Mesothelial cell of epicardium (in vitro differentiated cells): ENCODE measurements at places on chromosomes 16 and 17.

DNA sequence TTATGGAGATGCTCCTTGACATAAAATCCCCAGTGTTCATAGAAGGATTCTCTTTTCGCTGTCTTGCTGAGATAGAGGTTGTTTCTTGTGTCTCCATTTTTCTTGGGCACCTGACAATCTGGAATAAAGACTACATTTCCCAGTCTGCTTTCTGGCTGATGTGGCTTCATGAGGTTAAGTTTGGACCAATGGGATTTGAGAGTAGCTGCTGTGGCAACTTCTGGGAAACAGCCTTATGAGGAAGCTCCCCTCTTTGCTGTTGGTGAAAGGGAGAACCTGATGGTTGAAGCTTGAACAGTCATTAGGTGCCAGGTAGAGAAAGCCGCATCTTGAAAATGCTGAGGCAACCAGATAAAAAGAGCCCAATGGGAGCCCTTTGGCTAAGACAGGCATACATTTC is 24.4 kb downstream of the HS3ST4 start:
- no peak overlapping the region for H3K4me3 ChIP-seq
- no peaks in the 10 kb centered on the region for H3K36me3 ChIP-seq
- H3K4me1 ChIP-seq: peaks cover 6% of the 10 kb centered on the region
- H3K27ac ChIP-seq: no peak overlapping the region
- peaks cover 2% of the 10 kb centered on the region for H3K27me3 ChIP-seq
- DNase-seq: no peak

DNA sequence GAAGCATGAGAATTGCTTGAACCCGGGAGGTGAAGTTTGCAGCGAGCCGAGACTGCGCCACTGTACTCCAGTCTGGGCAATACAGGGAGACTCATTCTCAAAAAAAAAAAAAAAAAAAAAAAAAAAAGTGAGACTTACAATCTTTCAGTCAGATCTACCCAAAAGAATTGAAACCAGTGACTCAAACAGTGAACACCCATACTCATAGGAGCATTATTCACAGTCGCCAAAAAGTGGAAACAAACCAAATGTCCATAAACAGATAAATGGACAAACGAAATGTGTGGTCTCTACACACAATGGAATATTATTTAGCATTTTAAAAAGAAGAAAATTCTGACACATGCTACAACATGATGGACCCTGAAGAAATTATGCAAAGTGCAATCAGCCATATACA is 9.1 kb upstream of the SCNN1B start:
- H3K4me3 ChIP-seq: no peak overlapping the region
- H3K36me3 ChIP-seq: no peaks in the 10 kb centered on the region
- peaks cover 25% of the 10 kb centered on the region for H3K27me3 ChIP-seq

DNA sequence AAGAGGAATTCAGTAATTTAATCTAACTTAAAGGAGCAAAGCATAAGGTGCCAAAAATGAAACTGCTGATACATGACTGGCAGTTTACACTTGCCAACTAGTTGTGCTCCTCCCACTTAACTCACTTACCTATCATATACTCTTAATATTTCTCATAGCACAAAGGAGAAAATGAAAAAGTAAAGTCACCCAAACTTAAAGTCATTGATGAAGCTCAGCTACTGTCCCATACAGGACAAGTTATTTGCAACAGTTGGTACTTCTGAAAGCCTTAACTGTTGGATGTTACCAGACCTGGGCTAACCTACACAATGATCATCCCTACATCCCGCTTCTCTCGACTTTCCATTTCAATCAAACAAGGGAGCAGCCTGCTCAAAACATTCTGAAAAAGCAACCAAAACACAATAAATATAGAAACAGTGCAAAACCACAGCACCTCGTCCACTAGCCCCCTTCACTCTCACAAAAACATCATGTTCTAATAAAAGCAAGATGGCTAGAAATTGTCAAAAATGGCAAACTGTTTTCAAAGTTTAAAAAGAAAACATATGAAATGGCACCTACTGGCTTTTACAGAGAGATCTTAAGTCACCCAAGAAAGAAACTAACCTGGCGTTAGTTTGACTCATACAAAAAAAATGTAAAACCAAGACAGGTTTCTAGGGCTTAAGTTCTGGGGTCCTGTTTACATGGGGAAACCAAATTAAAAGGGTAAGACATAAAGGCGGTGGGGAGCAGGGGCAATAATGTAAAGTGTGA is 868 bp downstream of the MED13 start:
- H3K36me3 ChIP-seq: peaks cover 6% of the 10 kb centered on the region
- DNase-seq: no peak
- peak overlapping the region; percentile 96 for H3K27ac ChIP-seq
- no peaks in the 10 kb centered on the region for H3K27me3 ChIP-seq

DNA sequence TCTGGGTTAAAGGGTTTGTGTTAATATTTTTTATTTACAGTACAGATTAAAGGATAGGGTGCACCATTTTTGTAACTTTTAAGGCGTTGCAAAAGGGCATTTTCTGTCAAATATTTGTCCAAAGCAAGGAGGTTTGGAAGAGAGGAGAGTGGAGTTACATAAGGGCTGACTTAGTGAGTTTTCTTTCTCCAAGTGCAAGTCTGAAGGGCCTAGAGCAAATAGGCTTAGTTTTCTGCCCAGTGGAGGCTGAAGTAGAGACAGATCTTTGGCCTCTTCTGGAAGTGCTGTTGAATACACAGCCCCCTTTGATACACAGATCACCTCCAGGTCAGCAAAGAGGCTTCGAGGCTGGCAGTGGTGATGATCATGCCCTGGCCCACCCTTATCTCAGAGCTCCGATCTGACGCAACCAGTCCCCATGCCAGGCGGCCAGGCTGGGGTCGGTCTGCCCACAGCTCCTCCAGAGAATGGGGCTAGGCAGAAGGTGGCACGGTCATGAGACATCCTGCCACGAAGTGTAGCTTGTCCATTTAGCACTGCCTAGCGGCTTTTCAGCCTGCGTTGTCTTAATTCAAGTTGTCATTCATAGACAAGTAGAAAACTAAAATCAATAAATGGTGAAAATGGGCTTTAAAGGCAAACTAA is 79.5 kb upstream of the IRX3 start:
- H3K4me1 ChIP-seq: peaks cover 33% of the 10 kb centered on the region
- H3K27me3 ChIP-seq: peaks cover 26% of the 10 kb centered on the region
- DNase-seq: no peak
- H3K36me3 ChIP-seq: no peaks in the 10 kb centered on the region
- no peak overlapping the region for H3K27ac ChIP-seq

DNA sequence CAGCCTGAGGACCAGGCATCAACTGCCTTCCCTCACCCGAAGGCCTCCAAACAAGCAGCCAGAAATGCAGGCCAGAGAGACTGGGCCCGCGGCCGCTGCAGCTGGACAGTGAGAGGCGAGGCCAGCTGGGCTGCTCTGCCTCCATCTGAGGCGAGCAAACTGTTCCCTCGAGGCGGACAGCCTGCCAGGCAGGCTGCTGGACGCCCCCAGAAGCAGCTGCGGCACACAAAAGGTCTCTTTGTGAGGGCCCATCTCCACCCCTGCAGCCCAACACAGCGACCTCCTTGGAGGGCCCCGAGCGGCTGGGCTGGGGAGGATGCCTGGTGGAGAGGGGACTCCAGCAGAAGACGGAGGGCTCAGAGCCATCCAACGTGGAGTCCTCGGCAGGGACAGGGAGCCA is 4.7 kb downstream of the CORO7 start:
- no peaks in the 10 kb centered on the region for H3K36me3 ChIP-seq
- peaks cover 8% of the 10 kb centered on the region for H3K4me1 ChIP-seq
- H3K27ac ChIP-seq: no peak overlapping the region
- no peaks in the 10 kb centered on the region for H3K27me3 ChIP-seq
- no peak overlapping the region for H3K4me3 ChIP-seq

- no peak for DNase-seq
- peaks cover 28% of the 10 kb centered on the region for H3K4me1 ChIP-seq
- H3K36me3 ChIP-seq: peaks cover 38% of the 10 kb centered on the region
- no peak overlapping the region for H3K4me3 ChIP-seq
- H3K27me3 ChIP-seq: no peaks in the 10 kb centered on the region
Observed at GRCh38 chr16:30664616-30665109, 6.4 kb downstream of the FBRS start.

DNA sequence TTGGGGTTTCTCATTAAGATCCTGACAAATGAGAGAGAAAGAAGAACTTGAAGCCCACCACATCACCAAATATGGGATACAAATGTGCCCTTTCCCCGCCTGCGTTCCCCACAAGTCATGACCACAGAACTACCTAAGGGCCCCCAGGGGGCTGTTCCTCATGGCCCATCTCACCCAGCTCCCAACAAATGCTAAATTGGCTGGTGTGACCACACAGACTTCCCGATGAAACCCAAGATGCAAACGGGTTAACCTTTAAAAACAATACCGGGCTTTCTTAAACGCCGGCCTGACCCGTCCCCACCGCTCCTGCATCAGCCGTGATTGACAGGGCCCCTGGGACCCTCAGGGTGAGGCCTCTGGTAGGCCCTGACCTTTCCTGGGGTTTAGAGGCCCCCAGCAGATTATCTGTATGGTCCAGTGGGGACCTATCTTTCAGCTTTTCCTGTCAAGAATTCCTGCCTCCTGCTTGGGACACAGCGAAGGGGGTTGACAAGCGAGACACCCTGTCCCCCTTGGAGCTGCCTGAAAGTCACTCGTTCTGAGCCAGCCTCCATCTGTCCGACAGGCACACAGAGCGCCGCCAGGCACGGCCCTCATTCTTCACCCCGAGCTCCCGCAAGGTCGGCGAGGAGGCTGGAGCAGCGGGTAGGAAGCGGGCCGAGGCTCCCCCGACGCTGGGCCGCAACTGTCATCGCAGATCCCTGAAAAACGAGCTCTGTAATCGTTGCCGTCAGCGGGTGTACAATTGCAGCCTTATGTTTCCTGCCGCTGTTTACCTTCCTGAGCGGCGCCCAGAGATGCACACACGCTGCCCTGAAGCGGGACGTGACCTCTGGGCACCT is 300.1 kb downstream of the FOXL1 start:
- peaks cover 18% of the 10 kb centered on the region for H3K4me1 ChIP-seq
- H3K27me3 ChIP-seq: peaks cover 30% of the 10 kb centered on the region
- H3K27ac ChIP-seq: no peak overlapping the region
- H3K4me3 ChIP-seq: no peak overlapping the region
- peaks cover 2% of the 10 kb centered on the region for H3K36me3 ChIP-seq

- H3K27me3 ChIP-seq: no peaks in the 10 kb centered on the region
- no peak overlapping the region for H3K4me3 ChIP-seq
- DNase-seq: no peak
- H3K4me1 ChIP-seq: peaks cover 28% of the 10 kb centered on the region
Observed at GRCh38 chr17:53924530-53925455, 102.1 kb downstream of the KIF2B start.

- DNase-seq: no peak
- H3K27ac ChIP-seq: peak overlapping the region; percentile 39
- H3K27me3 ChIP-seq: no peaks in the 10 kb centered on the region
- peaks cover 13% of the 10 kb centered on the region for H3K4me1 ChIP-seq
Observed at GRCh38 chr17:4872786-4873185, 26.6 kb upstream of the C17orf107 start.

DNA sequence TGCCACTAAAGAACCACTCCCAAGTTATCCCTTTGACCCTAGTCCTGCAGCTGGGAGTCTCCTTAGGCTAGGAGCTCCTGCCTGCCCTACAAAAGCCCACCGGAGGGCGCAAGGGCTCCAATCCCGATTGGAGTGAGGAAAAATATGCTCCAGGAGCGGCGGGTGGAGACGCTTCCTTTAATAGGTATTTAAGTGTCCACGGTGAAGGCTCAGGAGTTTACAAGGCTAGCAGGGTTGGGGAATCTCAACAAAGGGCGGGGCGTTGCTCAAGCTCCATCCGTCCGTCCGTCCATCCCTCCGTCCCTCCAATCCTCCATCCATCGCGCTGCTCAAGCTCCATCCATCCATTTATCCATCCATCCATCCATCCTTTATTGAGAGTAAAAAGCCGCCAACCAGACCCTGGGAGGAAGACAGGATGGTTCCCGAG is 556 bp upstream of the SPNS1 start:
- H3K4me1 ChIP-seq: peaks cover 13% of the 10 kb centered on the region
- no peaks in the 10 kb centered on the region for H3K27me3 ChIP-seq

- no peaks in the 10 kb centered on the region for H3K27me3 ChIP-seq
- no peak overlapping the region for H3K27ac ChIP-seq
- H3K4me1 ChIP-seq: no peaks in the 10 kb centered on the region
- no peak overlapping the region for H3K4me3 ChIP-seq
- H3K36me3 ChIP-seq: no peaks in the 10 kb centered on the region
Observed at GRCh38 chr17:81445642-81446503, 50.6 kb downstream of the BAHCC1 start.

DNA sequence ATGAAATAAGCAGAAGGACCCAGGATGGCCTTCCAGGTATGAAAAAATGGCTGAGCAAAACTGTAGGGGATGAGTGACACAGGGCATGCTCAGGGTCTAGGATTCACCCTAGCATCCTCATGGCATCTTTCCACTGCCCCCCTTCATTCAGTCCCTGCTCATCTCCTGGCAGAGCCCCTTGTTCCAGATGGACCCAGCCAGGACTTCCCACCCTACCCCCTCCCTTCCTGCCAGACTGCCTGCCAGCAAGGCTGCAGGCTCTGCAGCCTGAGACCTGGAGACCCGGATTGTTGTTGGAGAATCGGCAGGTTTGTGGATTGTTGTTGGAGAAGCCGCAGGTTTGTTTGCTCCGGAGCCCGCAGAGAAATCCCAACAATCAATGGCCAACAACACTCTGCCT is 6.6 kb downstream of the SEZ6 start:
- DNase-seq: no peak
- H3K4me3 ChIP-seq: no peak overlapping the region
- no peaks in the 10 kb centered on the region for H3K4me1 ChIP-seq
- peaks cover 79% of the 10 kb centered on the region for H3K27me3 ChIP-seq

GRCh38 chr16:88553739-88554138 is 16.5 kb upstream of the ZC3H18 start:
- H3K4me3 ChIP-seq: no peak overlapping the region
- H3K36me3 ChIP-seq: no peaks in the 10 kb centered on the region
- no peak overlapping the region for H3K27ac ChIP-seq
- peaks cover 48% of the 10 kb centered on the region for H3K27me3 ChIP-seq
- no peak for DNase-seq

DNA sequence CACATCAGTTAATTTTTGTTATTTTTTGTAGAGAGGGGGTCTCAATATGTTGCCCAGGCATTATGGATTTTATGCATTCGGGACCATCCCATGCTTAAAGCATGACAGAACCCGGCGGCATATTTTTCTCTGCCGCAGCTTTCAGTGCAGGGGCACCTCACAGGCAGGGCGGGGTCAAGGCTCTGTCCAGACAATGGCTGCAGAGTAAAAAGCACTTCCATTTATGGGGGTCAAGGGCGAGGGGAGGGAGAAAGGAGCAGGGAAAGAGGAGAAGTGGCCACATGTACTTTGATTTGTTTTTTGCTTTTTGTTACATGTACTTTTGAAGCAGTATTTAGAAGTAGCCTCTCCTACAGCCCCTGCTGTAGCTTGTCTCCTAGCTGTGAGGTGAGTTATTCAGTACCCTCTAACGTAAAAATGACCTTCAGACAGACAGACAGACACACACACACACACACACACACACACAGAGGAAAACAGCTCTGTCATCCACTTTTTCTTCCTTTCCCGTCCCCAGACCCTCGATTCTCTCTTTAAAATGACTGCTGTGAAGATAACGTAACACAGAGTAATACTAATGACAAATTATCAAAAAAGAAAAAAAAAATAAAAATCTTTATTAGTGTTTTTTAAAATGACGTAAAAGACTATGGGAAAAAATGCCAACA is 856 bp upstream of the SCPEP1 start:
- H3K27me3 ChIP-seq: no peaks in the 10 kb centered on the region
- no peaks in the 10 kb centered on the region for H3K36me3 ChIP-seq
- H3K4me3 ChIP-seq: peak overlapping the region; percentile 55

GRCh38 chr17:27433521-27433920 is 22.7 kb upstream of the KSR1 start:
- no peak for DNase-seq
- no peaks in the 10 kb centered on the region for H3K36me3 ChIP-seq
- H3K4me3 ChIP-seq: no peak overlapping the region
- H3K4me1 ChIP-seq: no peaks in the 10 kb centered on the region
- H3K27ac ChIP-seq: no peak overlapping the region
